ENCODE measurements at places on chromosomes 3 and 15. TPM values are rescaled to one million over a fixed set of nuclear protein-coding genes. Genes with fewer than 3 reads are reported as not detected.

DNA sequence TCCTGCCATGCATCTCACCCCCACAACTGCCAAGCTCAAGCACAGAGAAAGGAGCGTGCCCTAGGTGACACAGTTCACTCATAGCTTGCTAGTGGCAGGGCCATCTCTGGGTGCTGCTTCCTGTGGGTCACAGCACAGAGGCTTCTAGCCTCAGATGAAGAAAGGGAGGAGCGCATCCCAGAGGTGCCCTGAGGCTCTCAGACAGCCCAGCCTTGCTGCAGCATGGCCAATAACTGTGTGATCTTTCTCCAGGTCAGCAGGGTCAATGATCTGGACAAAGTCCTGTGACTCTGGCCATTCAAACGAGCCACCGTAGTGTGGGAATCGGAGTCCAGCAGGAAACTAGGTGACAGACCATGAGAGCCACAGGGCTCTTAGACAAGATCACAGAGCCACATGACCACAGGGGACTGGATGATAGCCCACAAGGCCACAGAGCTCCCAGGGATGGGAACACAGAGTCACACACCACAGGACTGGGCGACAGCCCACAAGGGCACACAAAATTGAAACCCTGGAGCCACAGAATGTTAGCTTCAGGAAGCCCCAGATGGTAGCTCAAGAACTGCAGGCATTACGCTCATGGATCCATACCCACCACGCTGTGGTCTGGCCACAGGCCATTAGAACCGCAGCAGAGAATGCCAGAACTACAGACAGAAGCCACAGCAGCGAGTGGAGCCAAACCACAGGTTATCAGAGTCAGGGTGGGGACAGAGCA is 25.9 kb upstream of the GRIP2 start:
- DNase-seq = no peak

GRCh38 chr3:138441256-138441655 is 6.8 kb downstream of the ESYT3 start:
- no peak for DNase-seq

DNA sequence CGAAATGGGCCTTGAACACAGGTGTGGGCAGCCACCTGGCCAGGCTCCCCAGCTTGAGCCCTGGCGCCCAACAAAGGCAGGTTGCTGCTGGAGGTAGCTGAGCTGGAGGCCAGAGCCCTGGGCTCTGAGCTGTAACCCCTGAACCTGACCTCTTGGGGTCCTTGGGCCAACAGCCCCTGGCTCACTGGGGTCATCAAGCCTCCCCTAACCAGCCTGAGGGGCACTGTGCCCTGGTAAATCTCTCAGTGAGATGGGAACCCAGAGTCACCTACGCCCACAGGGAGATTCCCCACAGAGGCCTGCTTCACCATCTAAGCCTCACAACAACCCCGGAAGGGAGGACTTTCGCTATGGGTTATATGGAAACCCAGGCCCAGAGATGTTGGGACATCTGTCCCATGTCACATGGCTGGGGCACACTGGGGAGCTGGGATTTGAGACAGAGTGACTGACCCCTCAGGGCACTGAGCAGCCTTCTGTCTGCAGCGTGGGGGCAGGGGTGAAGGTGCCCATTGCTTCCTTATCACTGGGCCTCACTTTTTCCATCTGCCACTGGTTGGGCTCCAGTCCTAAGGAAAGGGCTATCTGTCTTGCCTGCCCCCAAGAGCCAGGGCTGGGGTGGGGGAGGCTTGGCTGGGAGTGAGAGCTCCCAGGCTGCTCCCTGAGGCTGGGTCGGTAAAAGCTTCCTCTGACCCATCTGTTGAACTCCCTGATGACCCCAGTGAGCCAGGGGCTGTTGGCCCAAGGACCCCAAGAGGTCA is 59.1 kb downstream of the IQSEC1 start:
- DNase-seq = no peak

DNA sequence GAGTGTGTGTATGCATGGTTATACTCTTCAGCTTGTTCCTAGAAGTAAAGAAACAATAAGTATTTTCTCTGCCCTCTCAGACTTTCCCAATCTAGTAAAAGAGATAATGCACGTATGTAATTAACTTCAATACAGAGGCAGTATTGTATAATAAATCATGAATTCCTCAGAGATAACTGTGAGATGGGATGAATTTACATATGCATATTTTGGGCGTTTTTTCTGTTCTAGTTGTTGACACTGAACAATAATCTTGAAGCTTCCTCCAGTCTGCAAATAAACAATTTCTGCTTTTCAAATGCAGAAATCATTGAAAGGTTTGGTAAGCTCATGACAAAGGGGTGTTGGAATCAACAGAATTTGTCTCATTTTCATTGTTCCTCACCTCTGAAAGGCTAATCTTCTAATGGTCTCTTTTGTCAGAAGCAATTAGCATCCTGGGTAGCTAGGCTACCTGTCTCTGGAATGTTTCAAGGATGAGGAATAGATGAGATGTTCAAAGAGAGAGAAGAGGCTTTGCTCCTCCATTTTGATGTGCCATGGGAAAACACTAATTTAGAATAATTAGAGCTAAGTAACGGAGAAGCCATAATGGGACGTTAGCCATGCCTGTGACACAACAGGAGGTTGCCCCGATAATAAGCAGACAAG is 43.3 kb upstream of the SIAH2 start:
- no peak for DNase-seq

- no peak for DNase-seq
Measured at GRCh38 chr3:49121132-49121736, 611 bp upstream of the USP19 start.

DNA sequence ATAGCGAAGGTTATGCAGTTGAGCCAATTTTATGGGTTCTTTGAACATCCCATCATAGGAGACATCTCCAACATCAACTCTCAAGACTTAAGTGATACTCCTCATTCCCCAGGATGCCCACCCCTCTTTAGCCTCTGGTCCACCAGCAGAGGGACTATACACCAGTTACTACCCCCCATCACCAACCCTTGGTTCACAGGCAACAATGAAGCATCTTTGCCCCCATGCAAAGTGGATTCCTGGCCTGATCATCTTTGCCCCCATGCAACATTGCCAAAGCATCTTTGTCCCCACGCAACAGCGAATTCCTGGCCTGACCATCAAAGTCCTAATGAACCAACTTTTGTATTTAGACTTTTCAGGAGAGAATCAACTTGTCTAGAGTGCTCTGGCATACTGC is 19.1 kb downstream of the GPR15 start:
- DNase-seq = no peak

DNA sequence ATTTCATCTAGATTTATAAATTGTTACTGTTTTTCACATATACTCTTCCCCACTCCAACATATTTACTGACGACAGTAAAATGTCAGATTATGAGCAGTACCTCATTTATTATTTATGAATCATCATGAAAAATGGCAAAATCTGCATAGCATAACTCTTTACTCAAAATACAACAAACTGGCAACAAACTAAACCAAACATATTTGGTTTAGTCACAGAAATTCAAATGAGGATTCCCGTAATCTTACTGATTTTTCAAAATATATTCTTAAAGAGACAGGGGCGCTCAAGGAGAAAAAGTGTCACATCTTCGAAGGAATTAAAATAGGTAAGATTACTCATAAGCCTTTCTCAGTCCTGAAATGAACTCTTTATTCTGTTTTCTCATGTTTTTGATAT is 3.0 kb upstream of the GPR87 start:
- DNase-seq = no peak

GRCh38 chr15:35618260-35619188 is 72.6 kb upstream of the DPH6 start:
- no peak for DNase-seq

TM6SF1 gene
- 3.8 TPM for polyA plus RNA-seq

MFAP1 gene
- 13.1 TPM for polyA plus RNA-seq

SAMMSON gene
- not detected for polyA plus RNA-seq

PLAAT1 gene
- polyA plus RNA-seq = 0.43 TPM

CCDC191 gene
- 1.9 TPM for polyA plus RNA-seq

SUSD5 gene
- polyA plus RNA-seq = 2.5 TPM

PCSK6 gene
- polyA plus RNA-seq = 0.42 TPM

Measured in BJ (cell line).